ENCODE measurements at places on chromosomes 7 and 10. TPM values are rescaled to one million over a fixed set of nuclear protein-coding genes. Genes with fewer than 3 reads are reported as not detected.

The KAZALD1 gene
- total RNA-seq, result 0.42 TPM

The FAM24B gene
- 6.9 TPM for total RNA-seq

The TSPAN15 gene
- 1.6 TPM for total RNA-seq

The NPSR1 gene
- not detected for total RNA-seq

The ZNF239 gene
- total RNA-seq, result 0.31 TPM

The SPRN gene
- under 0.01 TPM for total RNA-seq

The ENTPD1 gene
- 30.1 TPM for total RNA-seq

The IL6 gene
- 36.0 TPM for total RNA-seq

The GGCT gene
- 6.6 TPM for total RNA-seq

The UCN3 gene
- total RNA-seq, result not detected

The PRLHR gene
- under 0.01 TPM for total RNA-seq

The OR13A1 gene
- 0.10 TPM for total RNA-seq

The GALNT17 gene
- not detected for total RNA-seq

The ANKRD61 gene
- total RNA-seq, result not detected

The SEC31B gene
- total RNA-seq, result 17.9 TPM

The PCBD1 gene
- 7.0 TPM for total RNA-seq

The SPDYE6 gene
- total RNA-seq, result not detected

The EPHA1 gene
- 2.3 TPM for total RNA-seq

The ANXA8L1 gene
- 0.21 TPM for total RNA-seq

Data from mononuclear cell (primary cell).